ENCODE measurements at places on chromosomes 4 and X.

GRCh38 chrX:25144043-25144940 is 128.5 kb upstream of the ARX start:
- no peaks in the 10 kb centered on the region for H3K4me1 ChIP-seq
- no peaks in the 10 kb centered on the region for H3K36me3 ChIP-seq
- peak; percentile 32 for DNase-seq
- H3K27ac ChIP-seq = no peak overlapping the region

DNA sequence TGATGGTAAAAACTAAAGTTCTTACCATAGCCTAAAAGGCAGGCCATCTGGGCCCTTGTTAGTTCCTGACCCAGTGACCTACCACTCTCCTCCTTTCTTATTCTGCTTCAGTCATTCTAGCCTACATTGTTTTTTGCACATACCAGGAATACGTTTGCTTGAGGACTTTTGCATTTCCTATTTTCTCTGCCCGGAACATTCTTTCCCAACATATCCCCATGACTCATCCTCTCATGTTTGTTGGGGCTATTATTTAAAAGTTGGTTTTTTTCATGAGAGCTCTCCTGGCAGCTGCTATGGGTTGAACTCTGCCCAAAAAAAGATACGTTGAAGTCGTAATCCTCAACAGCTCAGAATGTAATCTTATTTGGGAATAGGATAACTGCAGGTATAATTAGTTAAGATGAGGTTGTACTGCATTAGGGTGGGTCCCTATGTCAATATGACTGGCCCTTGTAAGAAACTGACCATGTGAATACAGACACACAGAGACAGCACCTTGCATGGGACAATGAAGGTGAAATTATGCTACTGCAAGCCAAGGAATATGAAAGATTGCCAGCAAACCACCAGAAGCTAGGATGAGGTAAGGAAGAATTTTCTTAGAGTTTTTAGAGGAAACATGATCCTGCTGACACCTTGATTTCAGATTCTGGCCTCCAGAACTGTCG is 138.3 kb upstream of the PDHA2 start:
- no peak overlapping the region for H3K4me3 ChIP-seq
- no peaks in the 10 kb centered on the region for H3K36me3 ChIP-seq
- peak; percentile 22 for DNase-seq
- H3K27me3 ChIP-seq = no peaks in the 10 kb centered on the region
- no peak overlapping the region for H3K27ac ChIP-seq

GRCh38 chr4:150581056-150581605 is 820 bp upstream of the MAB21L2 start:
- no peak overlapping the region for H3K4me3 ChIP-seq
- H3K27ac ChIP-seq = no peak overlapping the region
- no peaks in the 10 kb centered on the region for H3K36me3 ChIP-seq
- no peak for DNase-seq
- H3K27me3 ChIP-seq = peaks cover 4% of the 10 kb centered on the region

- no peak overlapping the region for H3K4me3 ChIP-seq
- H3K27ac ChIP-seq = no peak overlapping the region
- H3K4me1 ChIP-seq = no peaks in the 10 kb centered on the region
- no peaks in the 10 kb centered on the region for H3K27me3 ChIP-seq
- H3K36me3 ChIP-seq = no peaks in the 10 kb centered on the region
These were observed 712.9 kb upstream of the LCORL start for GRCh38 chr4:18734405-18734804.

- H3K4me3 ChIP-seq = no peak overlapping the region
- no peaks in the 10 kb centered on the region for H3K4me1 ChIP-seq
- no peaks in the 10 kb centered on the region for H3K36me3 ChIP-seq
- DNase-seq = no peak
- no peak overlapping the region for H3K27ac ChIP-seq
These were observed 41.0 kb downstream of the MAP7D3 start for GRCh38 chrX:136210243-136210642.

GRCh38 chr4:145808021-145808650 is 128.2 kb downstream of the C4orf51 start:
- peak overlapping the region; percentile 17 for H3K27ac ChIP-seq
- H3K36me3 ChIP-seq = no peaks in the 10 kb centered on the region
- peaks cover 1% of the 10 kb centered on the region for H3K4me1 ChIP-seq

GRCh38 chr4:177012918-177013545 is 220.3 kb upstream of the VEGFC start:
- H3K36me3 ChIP-seq = no peaks in the 10 kb centered on the region
- no peaks in the 10 kb centered on the region for H3K4me1 ChIP-seq
- H3K4me3 ChIP-seq = no peak overlapping the region
- no peak overlapping the region for H3K27ac ChIP-seq

DNA sequence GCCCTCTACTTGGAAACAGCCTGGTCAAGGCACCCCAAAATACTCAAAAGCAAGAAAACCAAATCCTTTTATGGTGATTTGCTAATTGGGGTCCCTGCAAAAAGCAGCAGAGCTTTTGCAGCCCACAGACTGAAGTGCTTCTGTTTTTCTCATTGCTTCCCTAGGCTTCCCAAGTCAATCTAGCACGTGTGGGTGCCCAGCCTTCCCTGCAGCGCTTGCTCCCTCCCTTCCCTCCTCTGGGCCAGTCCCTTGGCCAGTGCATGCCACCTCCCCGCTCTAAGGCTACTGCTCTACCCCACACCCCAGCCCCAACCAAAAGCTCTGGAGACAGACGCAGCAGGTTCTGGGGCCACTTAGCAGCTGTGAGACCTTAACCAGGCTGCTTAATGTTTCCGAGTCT is 53.6 kb downstream of the ANAPC4 start:
- no peaks in the 10 kb centered on the region for H3K27me3 ChIP-seq
- H3K27ac ChIP-seq = no peak overlapping the region
- no peak for DNase-seq
- H3K36me3 ChIP-seq = no peaks in the 10 kb centered on the region
- no peak overlapping the region for H3K4me3 ChIP-seq
- H3K4me1 ChIP-seq = no peaks in the 10 kb centered on the region

GRCh38 chrX:63250253-63250868 is 100.8 kb downstream of the SPIN4 start:
- no peaks in the 10 kb centered on the region for H3K36me3 ChIP-seq
- no peak overlapping the region for H3K4me3 ChIP-seq

DNA sequence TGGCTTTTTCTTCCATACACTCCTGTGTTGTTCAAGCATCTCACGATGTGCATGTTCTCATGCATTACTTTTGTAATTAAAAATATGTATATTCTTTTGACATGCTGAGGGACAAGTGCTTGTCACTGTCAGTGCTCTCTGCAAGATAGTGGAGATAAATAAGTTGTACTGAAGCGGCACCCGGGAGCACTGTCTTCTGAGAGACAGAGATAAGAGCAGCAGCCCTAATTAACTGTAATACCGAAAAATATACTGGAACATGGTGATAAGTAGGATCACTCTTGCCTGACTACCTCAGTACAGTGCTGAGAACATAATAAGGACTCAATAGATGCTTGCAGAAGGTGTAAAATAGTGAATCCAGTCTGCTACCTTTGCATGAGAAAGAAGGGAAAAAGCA is 9.4 kb upstream of the GPR173 start:
- H3K36me3 ChIP-seq = no peaks in the 10 kb centered on the region
- H3K27me3 ChIP-seq = no peaks in the 10 kb centered on the region

- H3K4me3 ChIP-seq = no peak overlapping the region
- H3K27me3 ChIP-seq = no peaks in the 10 kb centered on the region
- no peaks in the 10 kb centered on the region for H3K36me3 ChIP-seq
- H3K27ac ChIP-seq = no peak overlapping the region
- H3K4me1 ChIP-seq = no peaks in the 10 kb centered on the region
- DNase-seq = no peak
These were observed 108.3 kb upstream of the MID1IP1 start for GRCh38 chrX:38692961-38693360.

DNA sequence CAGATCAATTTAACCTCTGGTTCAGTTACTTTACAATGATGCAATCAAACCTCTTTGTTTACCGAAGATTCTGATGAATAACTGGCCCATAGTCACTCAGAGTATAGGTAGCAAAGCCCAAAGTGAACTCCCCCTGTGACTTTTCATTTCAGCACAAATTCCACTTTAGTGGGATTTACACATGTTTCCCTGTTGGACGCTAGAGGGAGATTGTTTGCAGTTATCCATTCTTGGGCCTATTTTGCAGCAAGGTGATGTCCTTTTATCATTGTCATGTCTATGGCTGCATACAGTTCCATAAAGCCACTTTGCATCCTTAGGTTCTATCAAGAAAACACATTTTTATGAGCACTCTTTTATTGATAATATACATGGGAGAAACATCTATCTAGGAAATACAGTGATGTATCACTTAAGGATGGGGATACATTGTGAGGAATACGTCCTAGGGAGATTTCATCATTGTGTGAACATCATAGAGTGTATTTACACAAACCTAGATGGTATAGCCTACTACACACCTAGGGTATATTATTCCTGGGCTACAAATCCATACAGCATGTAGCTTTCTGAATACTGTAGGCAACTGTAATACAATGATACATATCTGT is 14.5 kb upstream of the DKK2 start:
- peak; percentile 30 for DNase-seq
- H3K36me3 ChIP-seq = no peaks in the 10 kb centered on the region
- H3K4me3 ChIP-seq = no peak overlapping the region
- H3K4me1 ChIP-seq = no peaks in the 10 kb centered on the region
- H3K27ac ChIP-seq = no peak overlapping the region

DNA sequence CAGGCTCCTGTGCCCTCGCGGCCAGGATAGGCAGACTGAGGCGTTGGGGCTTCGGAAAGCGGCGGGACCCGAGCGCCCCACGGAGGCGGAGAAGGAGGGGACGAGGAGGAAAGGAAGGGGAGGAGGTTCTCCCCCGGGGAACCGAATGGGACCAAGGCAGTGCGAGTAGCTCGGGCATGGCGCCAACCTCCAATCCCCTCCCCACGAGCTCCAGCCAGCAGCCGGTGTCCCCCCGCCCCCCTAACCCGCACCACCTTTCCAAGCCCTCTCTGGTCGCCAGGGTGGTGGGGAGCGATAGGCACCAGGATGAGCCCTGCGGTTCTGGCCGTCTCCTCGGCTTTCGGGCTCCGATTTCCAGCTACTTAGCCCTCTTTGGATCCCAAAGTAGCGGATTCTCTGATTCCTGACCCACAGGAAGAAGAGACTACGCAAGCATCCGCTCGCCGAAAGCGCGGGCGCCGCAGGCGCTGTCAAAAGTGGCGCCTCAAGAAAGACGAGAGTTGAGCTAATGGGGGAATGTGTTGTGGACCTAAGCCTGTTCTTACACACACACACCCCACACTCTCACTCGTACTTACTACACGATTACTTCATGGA is 15.2 kb upstream of the ZIC3 start:
- H3K27ac ChIP-seq = no peak overlapping the region
- H3K27me3 ChIP-seq = peaks cover 18% of the 10 kb centered on the region
- H3K4me1 ChIP-seq = no peaks in the 10 kb centered on the region

GRCh38 chr4:179225594-179225993 is 1783.4 kb upstream of the AGA start:
- DNase-seq = no peak
- H3K4me1 ChIP-seq = no peaks in the 10 kb centered on the region
- H3K36me3 ChIP-seq = no peaks in the 10 kb centered on the region

DNA sequence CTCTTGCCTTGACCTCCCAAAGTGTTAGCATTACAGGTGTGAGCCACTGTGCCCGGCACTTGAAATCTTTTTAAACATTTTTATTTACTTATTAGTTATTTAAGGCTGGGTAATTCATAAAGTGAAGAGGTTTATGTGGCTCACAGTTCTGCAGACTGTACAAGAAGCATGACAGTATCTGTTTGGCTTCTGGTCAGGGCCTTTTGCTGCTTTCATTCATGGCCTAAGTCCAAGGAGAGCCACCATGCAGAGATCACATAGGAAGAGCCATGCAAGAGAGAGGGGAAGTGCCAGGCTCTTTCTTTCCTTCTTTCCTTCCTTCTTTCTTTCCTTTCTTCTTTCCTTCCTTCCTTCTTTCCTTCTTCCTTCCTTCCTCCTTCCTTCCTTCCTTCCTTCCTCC is 10.2 kb upstream of the GPKOW start:
- H3K4me1 ChIP-seq = no peaks in the 10 kb centered on the region
- H3K4me3 ChIP-seq = no peak overlapping the region
- no peak overlapping the region for H3K27ac ChIP-seq
- H3K27me3 ChIP-seq = no peaks in the 10 kb centered on the region
- DNase-seq = no peak

- no peaks in the 10 kb centered on the region for H3K4me1 ChIP-seq
- no peak overlapping the region for H3K4me3 ChIP-seq
- no peaks in the 10 kb centered on the region for H3K36me3 ChIP-seq
- H3K27ac ChIP-seq = no peak overlapping the region
- DNase-seq = no peak
These were observed 18.7 kb downstream of the NAT8L start for GRCh38 chr4:2077537-2078460.

DNA sequence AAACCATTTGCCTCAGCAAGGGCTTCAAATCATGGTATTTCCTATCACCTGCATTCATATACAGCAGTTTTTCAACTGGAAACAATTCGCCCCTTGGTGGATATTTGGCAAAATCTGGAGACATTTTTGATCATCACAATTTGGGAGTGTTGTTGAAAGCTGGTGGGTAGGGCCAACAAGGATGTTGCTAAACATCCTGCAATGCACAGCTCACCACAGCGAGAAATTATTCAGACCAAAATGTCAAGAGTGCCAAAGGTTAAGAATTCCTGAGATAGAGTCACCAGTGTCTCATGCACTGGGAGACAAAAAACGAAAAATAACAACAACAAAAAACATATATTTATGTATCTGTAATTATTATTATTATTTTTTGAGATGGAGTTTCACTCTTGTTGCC is 435.2 kb upstream of the CTSO start:
- no peaks in the 10 kb centered on the region for H3K36me3 ChIP-seq
- no peaks in the 10 kb centered on the region for H3K4me1 ChIP-seq
- H3K27me3 ChIP-seq = no peaks in the 10 kb centered on the region
- no peak for DNase-seq
- H3K27ac ChIP-seq = no peak overlapping the region

DNA sequence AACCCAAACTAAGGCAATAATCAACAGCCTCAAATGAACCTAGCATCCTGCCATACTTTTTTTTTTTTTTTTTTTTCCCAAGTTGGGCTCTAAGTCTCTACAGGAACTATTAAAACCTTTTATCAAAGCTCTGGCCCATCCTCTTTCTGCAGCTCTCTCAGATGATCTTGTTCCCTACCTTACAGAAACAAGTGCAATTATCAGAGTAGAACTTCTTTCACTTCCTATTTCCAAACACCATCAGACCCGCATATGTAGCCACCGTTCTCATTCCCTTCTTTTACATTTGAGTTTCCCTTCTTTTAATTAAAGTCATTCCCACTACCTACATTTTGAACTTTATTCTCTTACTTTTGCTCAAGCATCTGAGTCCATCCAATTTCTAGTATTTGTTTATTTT is 690.6 kb downstream of the DMD start:
- DNase-seq = no peak
- no peak overlapping the region for H3K4me3 ChIP-seq
- H3K36me3 ChIP-seq = no peaks in the 10 kb centered on the region
- no peak overlapping the region for H3K27ac ChIP-seq
- H3K27me3 ChIP-seq = no peaks in the 10 kb centered on the region
